Stimulated activated CD4-positive, alpha-beta T cell treated with anti-CD3 and anti-CD28 coated beads, Interleukin-4, amount 100 ng/mL, for 48 hours (primary cell): ENCODE measurements at places on chromosomes 2 and 18.
A peak's percentile ranks its signal among the peaks of the same experiment; 100 is the strongest.

- DNase-seq, result no peak
Measured at GRCh38 chr2:147713349-147713748, 131.5 kb upstream of the ACVR2A start.

GRCh38 chr2:2044269-2045057 lies 286.6 kb downstream of the MYT1L start:
- DNase-seq, result no peak

DNA sequence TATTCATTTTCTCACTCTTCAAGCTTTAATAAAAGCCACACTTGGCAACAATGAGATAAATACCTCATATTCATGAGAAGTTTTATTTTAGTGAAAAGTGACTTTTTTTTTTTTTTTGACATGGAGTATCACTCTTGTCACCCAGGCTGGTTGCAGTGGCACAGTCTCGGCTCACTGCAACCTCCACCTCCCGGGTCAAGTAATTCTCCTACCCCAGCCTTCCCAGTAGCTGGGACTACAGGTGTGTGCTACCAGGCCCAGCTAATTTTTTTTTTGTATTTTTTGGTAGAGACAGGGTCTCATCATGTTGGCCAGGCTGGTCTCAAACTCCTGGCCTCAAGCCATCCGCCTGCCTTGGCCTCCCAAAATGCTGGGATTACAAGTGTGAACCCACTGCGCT lies 47.0 kb downstream of the FRZB start:
- no peak for DNase-seq

- DNase-seq, result no peak
Measured at GRCh38 chr18:22841840-22842239, 91.3 kb upstream of the RBBP8 start.

DNA sequence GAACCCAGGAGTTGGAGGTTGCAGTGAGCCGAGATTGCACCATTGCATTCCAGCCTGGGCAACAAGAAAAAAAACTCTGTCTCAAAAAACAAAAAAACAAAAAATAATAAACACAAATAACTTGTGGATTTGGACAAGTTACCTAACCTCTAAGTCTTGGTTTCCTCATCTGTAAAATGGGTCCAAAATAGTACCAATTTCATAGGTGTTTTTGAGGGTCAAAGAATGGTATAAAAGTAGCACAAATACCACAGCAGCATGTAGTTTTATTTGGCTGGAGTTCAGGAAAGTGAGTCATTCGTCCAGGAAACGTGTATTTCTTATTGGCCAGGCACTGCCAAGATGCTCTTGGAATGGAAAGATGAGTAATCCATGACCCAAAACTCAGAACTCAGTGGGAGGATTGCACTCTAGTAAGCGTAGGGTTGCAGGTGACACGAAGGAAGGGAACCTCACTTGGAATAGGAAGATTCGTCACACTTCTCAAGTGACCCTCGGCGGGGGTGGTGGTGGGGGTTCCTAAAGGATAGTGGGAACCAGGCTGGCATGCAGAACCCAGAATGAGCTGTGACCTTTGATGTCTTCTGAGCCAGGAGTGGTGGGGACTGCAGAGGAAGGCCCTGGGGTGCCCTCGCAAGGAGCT lies 24.4 kb downstream of the GRHL1 start:
- DNase-seq, result peak; percentile 32

- DNase-seq, result no peak
Measured at GRCh38 chr2:155696571-155696970, 636.0 kb downstream of the NR4A2 start.

DNA sequence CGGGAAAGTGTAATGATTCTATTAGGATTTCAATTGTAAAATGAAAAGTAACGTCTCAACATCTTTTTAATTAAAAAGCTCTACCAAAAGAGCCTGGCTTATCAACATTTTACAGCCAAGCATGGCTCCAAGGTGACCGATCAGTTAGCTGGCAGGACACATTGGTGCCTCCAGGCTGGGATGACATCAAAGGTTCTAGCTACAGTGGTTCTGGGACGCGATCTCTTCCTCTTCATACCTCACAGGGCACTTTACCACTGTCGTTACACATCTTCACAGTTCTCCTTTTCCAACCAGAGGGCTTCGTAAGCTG lies 693 bp downstream of the ORC2 start:
- no peak for DNase-seq

GRCh38 chr2:177187631-177188312 lies 24.8 kb upstream of the HNRNPA3 start:
- no peak for DNase-seq

DNA sequence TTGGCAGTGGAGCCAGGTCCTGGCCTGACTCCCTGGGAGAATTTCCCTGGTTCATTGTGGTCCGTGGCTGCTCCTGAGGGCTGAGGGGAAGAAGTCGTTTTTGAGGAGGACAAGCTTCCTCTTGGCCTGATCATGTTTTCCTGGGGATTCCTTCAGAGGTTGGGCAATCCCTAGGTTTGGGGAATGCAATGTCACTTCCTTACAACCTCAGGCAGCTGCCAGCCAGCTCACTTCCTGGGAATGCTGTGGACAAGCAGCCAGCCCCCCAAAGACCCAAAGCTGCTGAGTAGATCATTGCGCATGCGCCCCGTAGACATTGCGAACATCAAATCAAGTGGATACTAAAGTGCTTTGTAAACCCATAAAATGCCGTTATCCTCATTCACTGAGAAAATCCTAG lies 7.7 kb upstream of the DNMT3A start:
- DNase-seq, result no peak

GRCh38 chr2:129827311-129828090 lies 152.0 kb upstream of the RAB6C start:
- DNase-seq, result no peak

- DNase-seq, result no peak
Measured at GRCh38 chr18:22226801-22227200, 57.4 kb downstream of the GATA6 start.

GRCh38 chr2:113910967-113911678 lies 21.2 kb downstream of the ACTR3 start:
- DNase-seq, result no peak

DNA sequence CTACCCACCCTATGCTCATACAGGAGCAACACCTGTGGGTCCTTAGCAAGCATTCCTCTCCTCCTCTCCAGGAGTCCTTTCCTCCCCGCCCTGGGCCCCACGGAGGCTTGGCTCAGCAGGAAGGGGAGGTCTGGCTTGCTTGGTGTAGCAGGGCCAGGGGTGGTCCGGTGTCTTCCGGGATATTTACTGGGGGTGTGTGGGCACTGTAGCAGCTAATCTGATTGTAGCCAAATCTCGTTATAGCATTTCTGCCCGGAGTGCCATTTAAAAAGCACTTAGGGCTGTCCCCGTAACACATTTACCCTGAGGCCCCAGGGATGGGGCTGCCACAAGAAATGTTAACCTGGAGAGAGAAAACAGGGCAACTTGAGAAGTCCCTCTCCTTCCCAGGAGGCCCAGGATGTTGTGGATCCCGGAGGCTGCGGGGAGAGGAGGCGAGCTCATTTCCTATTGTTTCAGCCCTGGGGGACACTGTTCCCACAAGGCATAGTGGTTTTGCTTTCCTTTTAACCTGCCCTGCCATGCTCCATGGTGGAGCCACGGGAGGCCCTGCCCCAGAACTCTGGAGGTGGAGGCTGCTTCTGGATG lies 134.5 kb downstream of the CLIP4 start:
- no peak for DNase-seq

DNA sequence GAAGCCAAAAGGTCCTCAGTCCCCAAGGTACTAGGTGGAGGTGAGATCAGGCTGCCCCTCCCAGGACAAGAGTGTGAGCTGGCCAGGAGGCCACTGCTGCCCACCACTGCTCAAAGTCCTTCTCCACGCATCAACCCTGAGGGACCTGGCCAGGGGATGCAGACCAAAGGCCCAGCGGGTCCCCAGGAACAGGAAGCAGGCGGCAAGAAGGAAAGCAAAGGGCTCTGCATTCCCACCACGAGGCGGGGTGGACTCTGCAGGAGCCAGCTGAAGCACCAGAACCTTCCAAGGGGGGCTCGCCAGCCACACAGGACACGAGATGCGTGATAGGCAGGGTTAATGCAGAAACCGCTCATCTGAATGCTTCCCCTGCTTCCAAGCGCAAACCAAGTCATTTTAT lies 67.4 kb downstream of the TFCP2L1 start:
- DNase-seq, result no peak

GRCh38 chr2:98037666-98038336 lies 42.1 kb upstream of the TMEM131 start:
- DNase-seq, result no peak

DNA sequence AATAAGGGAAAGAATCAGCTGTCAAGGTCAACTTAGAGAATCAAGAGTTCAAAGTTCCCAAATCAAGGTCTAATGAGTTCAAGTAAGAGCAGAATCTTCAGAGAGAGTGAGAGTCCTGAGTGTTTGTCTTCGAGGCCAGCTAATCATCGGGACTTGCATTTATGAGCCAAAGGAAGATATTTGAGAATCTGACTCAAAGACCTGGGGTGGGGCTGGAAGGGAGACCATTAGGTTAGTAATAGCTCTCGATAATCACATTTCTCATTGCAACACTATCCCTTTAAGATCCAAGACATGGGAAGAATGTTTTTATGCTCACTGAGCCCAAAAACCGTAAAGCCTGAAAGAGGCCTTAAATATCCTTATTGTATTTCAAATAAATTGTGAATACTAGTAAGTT lies 72.0 kb upstream of the FSHR start:
- no peak for DNase-seq

DNA sequence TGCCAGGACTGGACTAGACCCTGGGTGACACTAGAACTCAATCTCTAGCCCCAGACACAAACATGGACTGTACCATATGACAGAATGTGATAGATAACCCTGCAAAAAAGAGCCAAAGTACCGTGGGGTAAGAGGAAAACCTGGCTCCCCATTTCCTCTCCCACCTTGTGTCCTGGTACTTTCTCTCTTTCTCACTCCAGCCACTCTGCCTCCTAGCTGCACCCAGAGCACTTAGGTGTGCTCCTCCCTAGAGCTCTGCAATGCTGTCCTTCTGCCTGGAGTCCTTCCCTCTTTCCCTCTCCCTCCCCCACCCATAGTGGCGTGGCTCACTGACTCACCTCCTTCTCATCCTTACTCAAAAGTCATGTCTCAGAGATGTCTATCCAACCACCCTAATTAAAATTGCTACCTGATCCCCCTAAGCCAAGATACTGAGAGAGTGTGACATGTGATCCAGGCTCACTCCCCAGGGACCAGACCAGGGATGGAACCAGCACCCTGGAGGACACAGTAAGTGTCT lies 171.3 kb downstream of the LOXHD1 start:
- DNase-seq, result no peak

- DNase-seq, result no peak
Measured at GRCh38 chr2:11521775-11522174, 12.1 kb upstream of the GREB1 start.

- DNase-seq, result no peak
Measured at GRCh38 chr2:118596620-118597019, 250.8 kb downstream of the EN1 start.

- DNase-seq, result no peak
Measured at GRCh38 chr2:127074358-127074757, 32.6 kb downstream of the BIN1 start.

GRCh38 chr2:159089543-159089942 lies 121.1 kb downstream of the TANC1 start:
- DNase-seq, result no peak

- no peak for DNase-seq
Measured at GRCh38 chr2:204289066-204289465, 256.2 kb upstream of the PARD3B start.

- DNase-seq, result no peak
Measured at GRCh38 chr2:189587780-189588179, 7.2 kb upstream of the SLC40A1 start.

DNA sequence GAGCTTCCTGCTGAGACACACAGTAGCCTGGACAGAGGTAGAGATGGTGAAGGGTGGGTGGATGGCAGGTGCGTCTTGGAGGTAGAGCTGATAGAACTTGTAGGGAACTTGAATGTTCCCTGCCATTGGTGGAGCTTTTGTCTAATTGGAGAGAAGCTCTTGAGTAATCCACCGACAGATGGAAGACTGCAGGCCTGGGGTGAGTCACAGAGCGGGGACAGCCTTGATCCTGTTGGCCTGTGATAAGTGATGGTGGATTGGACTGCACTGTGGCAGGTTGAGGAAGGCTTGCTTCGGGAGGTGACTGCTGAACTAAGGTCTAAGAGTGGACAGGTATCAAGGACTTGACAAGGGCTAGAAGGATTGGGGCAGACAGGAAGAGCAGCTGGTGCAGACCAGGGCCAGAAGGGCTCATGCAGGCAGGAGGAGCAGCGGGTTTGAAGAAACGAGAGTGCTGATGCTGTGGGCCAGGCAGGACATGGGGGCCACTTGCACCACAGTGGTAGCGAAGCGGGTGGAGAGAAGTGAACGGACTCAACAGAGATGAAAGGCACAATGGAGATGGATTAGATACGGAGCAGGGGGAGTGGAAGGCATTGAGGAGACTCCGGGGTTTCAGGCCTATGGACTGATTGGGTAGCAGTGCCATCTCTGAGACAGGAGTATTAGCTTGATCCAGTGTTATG lies 16.3 kb downstream of the CABLES1 start:
- no peak for DNase-seq

GRCh38 chr2:136386046-136386445 lies 268.1 kb upstream of the CXCR4 start:
- no peak for DNase-seq

DNA sequence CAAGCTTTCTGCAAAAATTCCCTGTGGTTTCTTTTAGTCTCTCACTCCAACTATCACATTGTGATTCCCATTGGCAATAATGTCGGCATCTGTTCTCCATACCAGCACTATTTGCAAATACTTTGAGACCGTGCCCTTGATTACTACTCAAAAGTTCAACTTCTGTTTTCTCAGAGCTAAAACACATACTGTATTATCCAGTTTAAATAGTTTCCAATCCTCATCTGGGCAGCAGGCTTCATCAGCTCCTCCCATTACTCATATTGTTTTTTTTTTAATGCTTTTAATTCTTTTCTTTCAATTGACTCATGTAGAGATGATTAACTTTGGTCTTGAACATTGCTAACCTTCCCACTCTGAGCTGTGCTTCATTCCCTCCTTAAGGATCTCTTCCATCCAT lies 135.8 kb downstream of the METTL8 start:
- DNase-seq, result no peak

GRCh38 chr2:191740016-191740419 lies 62.1 kb downstream of the NABP1 start:
- no peak for DNase-seq

DNA sequence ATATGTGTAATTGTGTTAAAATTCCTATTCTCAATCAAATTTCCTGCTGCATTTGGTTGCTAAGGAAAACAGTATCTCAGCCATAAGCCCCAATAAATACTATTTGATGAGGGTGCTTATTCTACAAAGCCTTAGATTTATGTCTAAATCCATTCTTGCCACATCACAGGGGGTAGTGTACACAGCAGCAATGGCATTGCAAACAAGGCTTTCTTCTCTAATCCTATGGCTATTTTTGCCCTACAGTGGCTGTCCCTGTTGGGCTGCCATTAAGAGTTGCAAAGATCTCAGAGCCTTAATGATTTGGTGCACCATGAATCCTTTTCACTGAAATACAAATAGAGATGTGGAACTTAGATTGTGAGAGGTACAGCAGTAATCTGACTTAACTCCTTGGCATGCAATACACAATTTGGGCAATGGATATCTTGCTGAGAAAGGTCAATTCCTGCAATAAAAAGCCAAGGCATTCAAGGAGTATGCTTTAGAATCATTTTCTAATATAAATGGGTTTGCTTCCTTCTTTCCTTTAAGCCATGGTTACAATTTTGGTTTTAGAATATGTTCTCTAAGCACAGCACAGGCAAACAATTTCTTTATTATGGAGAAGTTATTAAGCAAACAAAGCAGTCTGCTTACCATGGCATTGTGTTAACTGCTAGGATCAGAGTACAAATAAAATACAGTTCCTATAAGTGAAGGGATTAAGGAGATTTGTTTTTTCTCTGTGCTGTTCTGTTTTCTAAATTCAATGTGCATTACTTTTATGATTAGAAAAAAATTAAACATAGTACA lies 69.8 kb upstream of the CD302 start:
- DNase-seq, result no peak

GRCh38 chr2:239917957-239918481 lies 107.1 kb downstream of the NDUFA10 start:
- DNase-seq, result no peak
